CD4-positive, alpha-beta T cell (primary cell): ENCODE measurements at places on chromosomes 1 and 21.

DNA sequence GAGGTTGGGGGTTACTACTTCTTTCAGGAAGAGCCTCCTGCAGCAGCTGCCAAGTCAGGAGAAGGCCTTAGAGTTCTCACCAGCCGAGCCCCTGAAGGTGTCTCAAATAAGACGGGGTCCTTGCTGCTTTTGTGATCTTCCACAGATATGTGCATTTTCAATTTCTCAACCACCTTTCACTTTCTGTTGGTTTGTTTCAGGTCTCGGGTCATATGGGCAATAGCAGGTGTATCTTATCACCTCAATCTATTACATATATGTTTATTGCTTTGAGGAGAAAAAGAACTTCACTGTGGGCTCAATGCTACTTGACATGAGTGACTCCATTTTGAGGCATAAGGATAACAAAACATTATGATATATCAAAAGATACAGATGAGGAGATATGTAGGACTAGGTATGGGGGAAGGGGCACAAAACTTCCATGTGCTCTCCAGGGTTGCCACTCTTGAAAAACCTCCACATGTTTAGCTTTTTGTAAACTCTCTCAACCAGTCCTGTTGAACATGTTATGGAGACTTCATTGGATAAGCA lies 1171.4 kb upstream of the ADGRL2 start:
- DNase-seq = no peak

GRCh38 chr1:229857585-229857984 lies 209.5 kb upstream of the GALNT2 start:
- DNase-seq = no peak

- no peak for DNase-seq
These were observed 151.3 kb downstream of the APP start for GRCh38 chr21:26019236-26019635.

DNA sequence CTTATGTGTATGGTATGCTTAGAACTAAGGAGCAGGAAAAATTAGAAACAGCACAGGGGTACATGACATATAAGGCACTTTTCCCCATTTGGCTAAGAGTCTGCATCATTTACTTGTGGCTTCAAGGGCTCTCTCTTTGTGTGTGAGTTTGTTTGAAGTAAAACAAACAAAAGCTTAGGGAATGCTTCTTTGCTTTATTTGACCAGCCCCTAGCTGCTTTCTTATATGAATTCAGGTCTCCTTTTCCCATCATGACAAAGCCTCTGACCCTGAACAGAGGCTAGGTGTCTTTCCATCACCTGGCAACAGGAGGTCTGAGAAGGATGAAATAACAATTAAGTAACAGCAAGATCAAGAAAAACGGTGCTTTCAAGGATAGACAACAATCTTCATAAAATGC lies 643.8 kb upstream of the ADGRL2 start:
- DNase-seq = no peak

DNA sequence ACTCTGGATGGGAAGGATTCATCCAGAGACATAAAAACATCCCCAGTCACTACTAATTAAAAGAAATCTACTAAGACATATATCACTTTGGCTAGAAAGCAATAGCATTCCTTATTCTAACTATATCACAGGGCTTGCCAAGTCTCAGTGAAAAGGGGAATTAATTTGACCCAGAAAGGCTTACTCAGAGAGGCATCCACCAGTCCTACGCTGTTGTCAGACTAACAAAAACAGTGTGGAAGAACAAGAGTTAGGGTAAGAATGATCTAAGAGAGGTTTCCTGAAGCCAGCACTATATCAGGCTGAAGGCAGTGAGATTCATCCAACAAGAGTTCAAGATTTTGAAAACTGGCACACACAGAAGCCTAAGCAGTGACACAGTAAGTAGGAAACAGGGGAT lies 126.1 kb downstream of the GDAP2 start:
- no peak for DNase-seq

DNA sequence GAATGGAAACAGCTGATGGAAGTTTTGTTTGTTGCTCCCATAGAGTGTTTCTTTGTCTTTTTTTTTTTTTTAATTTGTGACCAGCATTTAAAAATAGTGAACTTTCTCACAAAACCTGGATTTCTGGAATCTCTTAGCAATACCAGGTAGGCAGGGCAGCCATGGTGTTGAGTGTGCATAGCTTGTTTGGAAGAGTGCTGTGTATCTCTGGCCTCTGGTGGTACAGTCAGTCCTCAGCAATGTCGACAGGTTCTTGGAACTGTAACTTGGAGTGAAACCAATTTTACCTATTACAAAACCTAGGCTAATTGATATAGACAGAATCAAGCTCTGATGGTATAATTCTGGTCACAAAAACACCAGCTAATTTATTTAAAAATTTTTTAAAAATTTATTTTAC lies 6.7 kb downstream of the AADACL3 start:
- no peak for DNase-seq

- peak; percentile 31 for DNase-seq
These were observed 16.4 kb downstream of the INPP5B start for GRCh38 chr1:37930246-37931101.

GRCh38 chr21:14833666-14834351 lies 231.0 kb downstream of the NRIP1 start:
- DNase-seq = no peak

GRCh38 chr1:207884266-207885029 lies 26.5 kb downstream of the CD34 start:
- no peak for DNase-seq

DNA sequence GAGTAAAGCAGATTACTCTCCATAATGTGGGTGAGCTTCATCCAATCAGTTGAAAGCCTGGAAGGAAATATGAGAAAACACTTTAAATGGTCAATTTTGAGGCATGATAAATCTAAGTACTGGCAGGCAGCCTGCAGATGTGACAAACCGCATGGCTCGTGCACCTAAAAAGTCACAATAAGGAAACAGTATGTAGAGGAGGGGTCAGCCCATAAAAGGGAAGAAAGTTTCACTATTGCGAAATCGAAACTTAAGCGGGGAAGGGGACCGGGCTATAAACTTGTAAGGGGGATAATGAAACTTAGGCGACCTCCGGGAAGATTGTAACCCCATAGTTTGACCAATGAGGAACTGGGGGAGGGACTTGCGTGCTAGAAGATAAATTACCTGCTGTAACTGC lies 109.8 kb downstream of the PLPPR4 start:
- DNase-seq = no peak

DNA sequence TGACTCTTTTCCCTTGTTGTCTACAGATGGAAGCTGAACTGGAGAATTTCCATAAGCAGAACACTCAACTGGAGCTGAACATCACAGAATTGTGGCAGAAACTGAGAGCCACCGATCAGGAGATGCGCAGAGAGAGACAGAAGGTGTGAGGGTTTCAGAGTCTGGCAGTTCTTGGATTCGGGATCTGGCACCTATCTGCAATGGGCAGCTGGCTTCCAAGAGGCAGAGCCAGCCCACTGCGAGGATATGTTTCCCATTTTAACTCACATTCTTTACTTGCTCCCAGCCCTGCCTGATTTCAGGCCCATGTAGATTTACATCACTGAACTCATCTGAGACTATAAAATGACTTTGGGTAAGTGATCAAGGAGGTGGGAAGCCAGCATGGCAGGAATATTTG lies 37.3 kb upstream of the TMEM125 start:
- DNase-seq = no peak

- DNase-seq = no peak
These were observed 377.1 kb downstream of the LRRIQ3 start for GRCh38 chr1:73820843-73821242.

GRCh38 chr1:6960291-6960811 lies 175.1 kb downstream of the CAMTA1 start:
- DNase-seq = no peak

GRCh38 chr1:54808443-54809207 lies 7.5 kb upstream of the TTC22 start:
- no peak for DNase-seq

DNA sequence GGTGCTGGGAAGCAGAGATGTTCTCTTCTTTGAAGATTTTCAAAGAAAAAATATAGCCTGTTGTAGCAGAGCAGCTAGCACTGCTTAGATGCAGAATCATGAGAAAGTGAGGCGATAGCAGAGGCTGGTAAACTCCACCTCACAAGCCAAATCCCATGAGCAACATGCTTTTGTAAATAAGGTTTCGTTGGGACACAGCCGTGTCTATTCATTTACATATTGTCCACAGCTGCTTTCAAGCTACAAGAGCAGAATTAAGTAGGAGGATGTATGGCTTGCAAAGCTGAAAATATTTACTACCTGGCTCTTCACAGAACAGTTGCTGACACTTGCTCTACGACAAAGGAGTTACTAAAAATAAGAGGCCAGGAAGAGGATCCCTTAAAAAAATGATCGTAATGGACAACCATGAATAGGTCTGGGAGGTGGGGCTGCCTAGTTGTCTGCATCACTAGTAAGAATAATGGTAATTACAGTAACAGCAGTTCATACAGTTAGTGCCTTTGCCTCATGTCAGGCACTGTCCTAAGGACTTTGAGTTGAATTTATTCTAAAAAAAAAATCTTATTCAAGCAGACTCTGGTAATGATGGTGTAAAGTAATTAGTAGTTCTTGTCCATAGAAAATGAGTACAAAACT lies 622.0 kb downstream of the KIF26B start:
- no peak for DNase-seq

GRCh38 chr21:25273959-25274358 lies 333.3 kb downstream of the MRPL39 start:
- no peak for DNase-seq

DNA sequence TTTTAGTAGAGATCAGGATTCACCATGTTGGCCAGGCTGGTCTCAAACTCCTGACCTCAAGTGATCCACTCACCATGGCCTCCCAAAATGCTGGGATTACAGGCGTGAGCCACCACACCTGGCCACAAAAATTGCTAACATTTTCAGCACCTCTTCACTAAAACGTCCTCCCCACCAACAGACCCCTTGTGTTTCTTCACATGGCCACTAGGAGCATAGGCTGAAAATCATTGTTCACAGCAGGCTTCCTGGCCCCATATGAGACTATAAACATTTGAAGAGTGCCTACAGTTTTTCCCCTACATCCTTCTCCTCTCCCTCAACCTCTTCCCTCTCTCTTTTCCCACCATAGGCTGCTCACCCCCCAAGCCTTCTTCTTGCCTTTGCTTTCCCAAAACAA lies 28.0 kb upstream of the SFPQ start:
- DNase-seq = peak; percentile 3

DNA sequence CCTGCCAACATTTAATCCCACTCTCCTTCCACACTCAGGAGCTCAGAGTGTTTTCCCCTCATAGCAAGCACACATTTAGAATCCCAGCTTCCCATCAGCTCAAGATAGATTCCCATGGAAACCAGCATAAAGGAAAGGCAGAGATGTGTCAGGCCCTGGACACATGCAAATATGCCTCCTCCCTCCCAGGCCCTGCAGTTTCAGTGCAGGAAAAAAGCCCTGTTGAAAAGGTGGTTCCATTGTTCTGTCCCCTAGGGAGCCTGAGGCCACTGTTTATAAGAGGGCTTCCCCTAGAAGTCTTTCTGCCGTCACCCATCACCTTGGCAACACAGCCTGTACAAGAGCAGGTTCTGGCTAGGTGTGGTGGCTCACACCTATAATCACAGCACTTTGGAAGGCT lies 3.6 kb downstream of the CACNA1S start:
- DNase-seq = no peak
